T-helper 2 cell (primary cell): ENCODE measurements at places on chromosomes 11 and 22.

GRCh38 chr11:12864316-12865156, 144.6 kb upstream of the RASSF10 start:
- DNase-seq, result no peak

GRCh38 chr11:34154059-34154875, 48.8 kb downstream of the NAT10 start:
- no peak for DNase-seq

DNA sequence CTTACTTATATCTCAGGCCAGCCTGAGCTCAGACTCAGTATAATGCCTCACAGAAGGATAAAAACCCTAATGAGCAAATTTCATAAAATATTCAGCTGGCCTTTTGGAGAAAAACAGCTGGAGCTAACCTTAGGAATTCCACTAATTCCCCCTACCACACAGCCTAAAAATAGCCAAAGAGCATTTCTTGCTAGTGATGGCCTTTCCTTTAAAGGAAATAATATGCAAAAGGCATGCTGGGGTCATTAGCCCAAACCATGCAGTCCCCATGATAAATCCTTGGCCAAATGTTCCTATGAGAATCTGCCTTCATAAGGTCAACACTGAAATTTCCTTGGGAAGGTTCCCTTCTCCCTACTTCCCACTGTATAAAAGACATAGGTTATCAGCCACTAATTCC, 38.2 kb downstream of the SYTL2 start:
- no peak for DNase-seq

GRCh38 chr11:123469089-123469488, 39.0 kb downstream of the GRAMD1B start:
- no peak for DNase-seq

DNA sequence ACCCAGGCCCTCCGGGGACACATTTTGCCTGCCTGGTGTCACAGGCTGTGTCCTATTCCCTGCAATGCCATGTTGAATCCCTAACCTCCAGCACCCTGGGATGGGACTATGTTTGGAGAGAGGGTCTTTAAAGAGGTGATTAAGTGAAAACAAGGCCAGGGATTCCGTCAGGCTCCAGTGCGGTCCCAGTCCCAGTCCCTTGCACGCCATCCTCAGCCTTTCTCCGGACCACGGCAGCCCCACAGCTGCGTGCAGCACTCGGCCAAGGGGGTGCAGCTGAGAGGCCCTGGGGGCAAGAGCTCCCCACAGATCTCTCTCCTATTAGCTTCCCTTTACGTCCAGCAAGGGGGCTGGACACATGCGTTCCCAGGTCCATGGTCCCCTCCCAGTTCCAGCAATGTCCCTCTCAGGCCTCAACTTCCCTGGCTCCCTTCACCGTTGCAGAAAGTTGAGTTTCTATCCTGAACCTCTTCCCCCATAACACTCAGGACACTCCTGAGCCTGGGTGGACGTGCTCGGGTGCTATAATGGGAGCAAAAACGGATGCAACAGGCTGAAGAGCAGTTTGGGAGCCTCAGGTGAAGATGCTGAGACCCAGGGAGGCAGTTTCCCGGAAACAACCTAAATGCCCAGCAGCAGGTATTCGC, 1422.7 kb downstream of the BRD1 start:
- no peak for DNase-seq

- no peak for DNase-seq
These were observed 2.8 kb downstream of the ZFTA start for GRCh38 chr11:63765688-63766241.

GRCh38 chr11:63870351-63871140, 31.6 kb downstream of the MARK2 start:
- DNase-seq, result no peak
